Hindlimb muscle (tissue), 1 donor: ENCODE measurements at places on chromosomes 2 and 18.

GRCh38 chr18:21599585-21600525 is 649 bp downstream of the ESCO1 start:
- DNase-seq = peak; percentile 20

DNA sequence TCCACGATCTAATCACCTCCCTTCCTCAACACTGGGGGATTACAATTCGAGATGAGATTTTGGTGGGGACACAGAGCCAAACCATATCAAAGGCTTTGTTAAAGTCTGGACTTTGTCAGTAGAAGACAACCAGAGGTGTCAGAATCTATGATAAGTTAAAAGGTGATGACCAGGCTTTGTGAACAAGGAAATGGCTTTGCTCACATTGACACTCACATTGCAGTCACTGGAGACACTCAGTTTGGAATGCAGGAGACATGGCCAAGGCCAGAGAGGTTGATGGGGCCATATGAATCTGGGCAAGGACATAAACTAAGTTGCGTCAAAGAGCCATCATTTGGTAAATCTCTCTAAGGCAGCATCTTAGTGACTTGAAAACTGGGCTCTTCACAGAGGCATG is 678.2 kb upstream of the FSHR start:
- DNase-seq = no peak

GRCh38 chr18:7730682-7731081 is 163.6 kb downstream of the PTPRM start:
- DNase-seq = no peak

DNA sequence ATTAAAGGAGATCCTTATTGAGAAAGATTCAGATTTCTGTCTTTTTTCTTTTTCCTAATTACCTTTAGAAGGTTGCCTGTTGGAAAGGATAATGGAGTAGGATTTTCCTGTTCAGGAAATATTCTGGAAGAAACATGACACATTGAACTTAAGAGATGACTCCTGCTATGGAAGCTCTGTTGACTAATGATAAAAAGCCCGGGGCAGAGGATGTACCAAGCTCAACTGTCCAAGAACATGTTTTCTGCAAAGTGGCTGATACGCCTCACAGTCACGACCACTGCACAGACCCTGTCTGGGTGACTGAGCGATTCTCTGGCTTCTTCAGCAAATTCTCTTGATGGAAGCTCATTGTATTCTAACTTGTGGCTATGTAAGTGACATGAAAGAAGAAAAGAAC is 86.2 kb upstream of the THOC1 start:
- no peak for DNase-seq

GRCh38 chr2:96431319-96431718 is 73.8 kb downstream of the NEURL3 start:
- no peak for DNase-seq

- no peak for DNase-seq
Measured at GRCh38 chr2:5057891-5058351, 634.3 kb upstream of the SOX11 start.

GRCh38 chr18:22344445-22344844 is 73.3 kb downstream of the CTAGE1 start:
- DNase-seq = no peak

DNA sequence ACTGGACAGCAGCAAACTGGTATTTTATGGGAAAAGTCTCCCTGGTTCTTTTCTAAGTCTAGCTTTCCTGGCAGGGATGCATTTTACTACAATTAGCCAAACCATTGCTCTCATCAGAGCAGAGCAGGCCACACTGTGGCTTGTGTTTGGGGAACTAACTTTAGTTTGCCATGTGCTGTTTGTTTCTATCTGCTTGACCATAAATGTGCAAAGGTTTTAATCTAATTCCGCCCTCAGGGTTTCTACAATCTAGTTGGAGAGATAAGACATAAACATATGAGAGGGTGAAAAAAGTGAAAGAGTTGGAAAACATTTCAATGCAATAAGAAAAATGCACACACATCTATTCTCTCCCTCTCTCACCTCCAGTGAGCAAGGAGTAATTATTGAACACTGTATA is 86.9 kb upstream of the MAPK4 start:
- DNase-seq = no peak

- no peak for DNase-seq
Measured at GRCh38 chr2:188506843-188507242, 215.2 kb downstream of the GULP1 start.

DNA sequence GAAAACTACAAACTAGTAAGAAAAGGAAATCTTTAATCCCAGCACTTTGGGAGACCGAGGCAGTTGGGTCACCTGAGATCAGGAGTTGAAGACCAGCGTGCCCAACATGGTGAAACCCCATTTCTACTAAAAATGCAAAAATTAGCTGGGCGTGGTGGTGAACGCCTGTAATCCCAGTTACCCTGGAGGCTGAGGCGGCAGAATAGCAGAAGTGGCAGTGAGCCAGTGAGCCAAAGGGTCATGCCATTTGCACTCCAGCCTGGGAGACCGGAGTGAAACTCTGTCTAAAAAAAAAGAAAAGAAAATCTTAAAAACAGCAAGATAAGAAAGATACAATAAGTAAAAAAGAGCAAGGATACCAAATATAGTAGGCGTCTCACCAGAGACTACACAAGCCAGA is 502.9 kb upstream of the ID2 start:
- DNase-seq = no peak

- DNase-seq = no peak
Measured at GRCh38 chr2:200869014-200869413, 4.6 kb upstream of the CLK1 start.

- DNase-seq = no peak
Measured at GRCh38 chr2:208542465-208543041, 136.0 kb downstream of the PTH2R start.

DNA sequence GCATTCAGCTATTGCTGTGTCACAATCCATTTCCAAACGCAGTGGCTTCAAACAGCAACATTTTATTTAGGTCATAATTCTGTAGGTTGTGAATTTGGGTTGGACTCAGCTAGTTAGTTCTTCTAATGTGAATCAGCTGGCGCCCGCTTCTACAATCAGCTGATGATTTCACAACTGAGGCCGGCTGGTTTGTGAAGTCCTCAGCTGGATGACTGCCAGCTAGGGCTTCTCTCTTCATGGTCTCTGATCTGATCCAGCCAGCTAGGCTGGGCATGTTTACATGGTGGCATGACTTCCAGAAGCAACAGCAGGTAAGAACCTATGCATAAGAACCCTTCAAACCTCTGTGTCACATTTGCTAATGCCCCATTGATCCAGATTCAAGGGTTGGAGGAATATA is 172.0 kb downstream of the SLC4A10 start:
- DNase-seq = no peak
